Kidney tubule cell (primary cell): ENCODE measurements at places on chromosomes 7 and 10.

GRCh38 chr7:134473861-134474291 is 15.0 kb upstream of the AKR1B1 start:
- DNase-seq, result no peak

- DNase-seq, result no peak
Observed at GRCh38 chr7:112594397-112594796, 113.6 kb downstream of the LSMEM1 start.

- DNase-seq, result no peak
Observed at GRCh38 chr10:75115137-75115536, 3.7 kb downstream of the SAMD8 start.

DNA sequence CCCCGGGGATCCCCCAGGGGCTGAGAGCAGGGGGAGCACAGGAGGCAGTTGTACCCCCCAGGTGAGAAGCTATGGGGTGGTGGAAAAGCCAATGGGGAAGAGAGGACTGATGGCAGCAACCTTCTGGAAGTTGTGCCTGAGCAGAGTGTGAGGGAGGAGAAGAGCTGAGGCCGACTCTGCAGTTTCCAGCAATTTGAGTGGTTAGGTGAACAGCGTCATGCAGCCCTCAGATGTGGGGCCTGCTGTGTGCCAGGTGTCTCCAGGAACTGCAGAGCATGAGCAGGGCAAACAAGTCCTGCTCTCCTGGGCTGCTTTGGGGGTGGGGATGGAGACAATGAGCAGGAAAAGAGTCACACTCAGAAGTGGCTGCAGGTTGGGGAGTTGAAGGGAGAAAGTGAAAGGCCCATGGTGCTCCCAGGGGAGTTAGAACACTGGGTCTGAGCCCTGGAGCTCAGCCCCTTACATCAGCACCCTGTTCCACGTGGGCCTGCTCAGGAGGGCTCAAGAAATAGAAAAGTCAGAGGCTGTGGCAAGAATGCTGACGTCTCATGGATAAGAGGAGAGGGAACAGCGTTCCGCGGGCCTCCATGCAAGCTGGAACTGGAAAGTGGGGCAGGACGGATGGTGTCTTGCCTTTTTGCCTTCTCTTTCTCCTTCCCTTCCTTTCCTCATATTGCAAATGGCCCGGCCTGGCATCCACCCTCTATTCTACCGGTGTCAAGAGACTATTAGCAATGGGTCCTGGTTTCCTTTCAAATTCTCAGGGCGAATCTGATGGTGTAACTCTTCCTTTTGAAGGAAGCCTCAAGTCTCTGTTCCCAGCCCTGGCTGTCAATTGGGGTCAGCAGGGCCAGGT is 4.0 kb upstream of the AFAP1L2 start:
- peak; percentile 42 for DNase-seq

DNA sequence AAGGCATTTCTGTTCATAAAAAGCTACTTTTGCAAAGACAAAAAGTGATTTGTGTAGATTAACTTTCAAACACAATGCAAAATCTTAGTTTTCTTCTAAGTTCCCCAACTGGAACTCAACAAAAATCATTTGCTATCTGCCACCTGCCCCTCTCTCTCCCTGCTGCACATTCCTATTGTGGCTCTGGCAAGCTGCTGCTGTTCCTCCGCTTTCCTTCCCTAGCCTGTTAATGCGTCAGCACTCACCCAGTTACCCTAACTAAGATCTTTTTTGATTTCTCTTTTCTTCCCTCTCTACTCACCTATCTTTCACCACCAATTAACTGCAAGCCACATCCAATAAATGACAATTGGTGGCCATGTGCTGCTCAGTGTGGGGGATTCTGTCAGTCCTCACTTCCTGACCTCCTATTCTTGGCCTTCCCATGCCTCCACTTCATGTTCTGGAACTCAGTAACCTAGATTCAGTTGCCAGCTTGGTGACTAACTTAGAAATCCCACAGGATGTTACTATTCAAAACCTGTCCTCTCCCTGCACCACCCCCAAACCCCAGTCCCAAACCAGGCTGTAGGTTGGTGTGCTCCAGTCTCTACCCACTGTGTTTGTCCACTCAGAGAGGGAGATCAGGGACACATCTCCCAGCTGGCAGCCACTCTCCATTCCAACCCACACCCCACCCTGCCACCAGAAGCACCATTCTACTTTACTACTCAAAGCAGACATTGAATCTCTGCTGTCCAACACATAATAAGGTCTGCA is 140.2 kb upstream of the CTTNBP2 start:
- peak; percentile 22 for DNase-seq

DNA sequence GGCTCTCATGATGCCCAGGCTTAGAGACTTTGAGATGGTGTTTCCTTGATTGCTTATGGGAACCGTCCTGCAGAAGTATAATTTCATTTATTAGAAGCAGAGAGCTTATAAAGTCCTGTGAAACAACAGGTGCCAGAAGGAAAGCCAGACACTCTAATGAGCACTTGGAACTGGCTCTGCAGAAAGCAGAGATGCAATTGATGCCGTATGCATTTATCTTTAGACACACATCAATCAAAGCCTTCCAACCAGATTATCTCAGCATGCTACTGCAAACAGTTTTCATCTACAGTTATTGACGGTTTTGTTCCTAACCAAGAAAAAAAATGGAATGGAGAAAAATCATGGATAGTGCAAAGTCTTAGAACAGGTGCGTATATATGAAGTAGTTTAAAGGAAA is 371.7 kb upstream of the PRKCQ start:
- no peak for DNase-seq

DNA sequence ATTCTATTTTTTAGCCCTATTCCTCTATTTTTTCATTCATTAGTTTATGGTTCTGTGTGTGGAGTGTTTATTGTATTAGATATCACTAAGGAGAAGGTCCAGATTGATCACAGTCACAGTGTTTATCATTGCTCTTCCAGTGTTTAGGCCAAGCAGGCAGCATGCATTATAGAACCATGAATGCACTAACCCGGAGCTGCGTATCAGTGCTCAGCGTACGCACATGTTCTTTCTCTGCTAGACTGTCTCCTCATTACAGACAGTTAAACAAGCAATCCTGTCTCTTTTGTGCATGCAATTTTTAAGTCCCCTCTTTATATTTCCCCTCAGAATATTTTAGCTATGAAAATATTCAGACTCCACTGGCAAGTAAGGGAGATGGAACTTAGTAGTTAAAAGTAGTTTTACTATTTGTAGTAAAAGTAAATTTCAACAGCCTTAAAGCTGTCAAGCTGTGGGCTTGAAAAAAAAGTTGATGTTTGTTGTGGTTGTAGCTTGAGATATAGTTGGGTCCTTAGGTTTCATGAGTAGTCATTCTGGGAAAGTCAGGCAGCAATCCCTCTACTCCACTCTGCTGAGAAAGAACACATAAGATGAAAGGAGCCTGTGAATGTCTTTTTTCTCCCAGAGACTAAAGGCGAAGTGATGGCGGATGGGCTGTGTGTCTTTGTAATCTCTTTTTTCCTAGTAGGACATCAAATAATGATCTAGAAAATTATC is 260.4 kb downstream of the CDK14 start:
- no peak for DNase-seq

GRCh38 chr10:113709221-113709838 is 29.6 kb downstream of the CASP7 start:
- peak; percentile 60 for DNase-seq

DNA sequence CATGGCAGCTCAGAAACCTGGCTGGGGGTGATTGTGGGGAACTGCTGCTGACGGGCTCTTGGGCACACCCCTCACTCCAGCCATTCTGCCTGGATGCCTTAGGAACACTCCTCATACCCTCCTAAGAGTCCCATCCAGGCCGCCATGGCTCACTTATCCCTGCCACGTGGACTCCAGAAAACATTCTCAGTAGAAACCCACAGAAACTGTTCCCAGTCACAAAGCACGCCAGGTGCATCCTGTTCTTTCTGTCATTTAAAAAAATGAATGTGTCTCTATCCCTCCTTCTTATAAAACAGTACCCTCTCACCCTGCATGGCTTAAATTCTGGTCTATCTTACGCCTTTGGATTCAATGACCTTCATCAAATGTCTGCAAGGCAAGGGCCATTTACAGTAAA is 177.7 kb downstream of the CUX1 start:
- no peak for DNase-seq

- DNase-seq, result no peak
Observed at GRCh38 chr10:72311667-72312066, 37.9 kb downstream of the DDIT4 start.

GRCh38 chr10:42924484-42924883 is 141.9 kb downstream of the BMS1 start:
- DNase-seq, result no peak

DNA sequence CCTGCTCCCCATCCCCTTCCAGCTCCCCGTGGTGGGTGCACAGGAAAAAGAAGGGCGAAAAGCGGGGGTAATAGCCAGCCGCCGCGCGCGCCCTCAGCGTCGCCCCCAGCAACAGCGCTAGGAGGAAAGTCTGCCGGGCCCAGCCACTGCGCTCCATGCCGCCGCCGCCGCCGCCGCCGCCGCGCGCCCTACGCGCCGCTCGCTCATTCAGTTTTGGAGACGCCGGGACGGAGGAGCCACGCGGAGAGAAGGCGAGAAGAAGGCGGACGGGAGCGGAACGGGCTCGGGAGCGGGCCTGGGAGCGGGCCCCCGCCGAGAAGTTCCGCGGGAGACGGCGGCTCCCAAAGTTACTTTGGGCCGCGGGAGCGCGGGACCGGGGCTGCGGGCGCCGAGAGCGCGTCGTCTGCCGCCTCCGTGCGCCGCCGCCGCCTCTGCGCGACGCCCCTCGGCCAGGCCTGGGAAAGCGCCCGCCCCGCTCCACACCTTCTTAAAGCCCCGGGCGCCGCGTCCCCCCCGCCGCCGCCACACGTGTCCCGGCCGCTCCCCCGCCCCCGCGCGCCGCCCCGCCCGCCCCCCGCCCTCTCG is at the start of gene RELN:
TSS of gene RELN (minus strand) at position 459 of the 585 bp plus-strand sequence. CDS start at position 157, 302 bp downstream.
- DNase-seq, result peak; percentile 44

GRCh38 chr10:100357059-100357858 is 10.2 kb downstream of the SCD start:
- DNase-seq, result no peak

- DNase-seq, result no peak
Observed at GRCh38 chr10:80691441-80691840, 153.7 kb downstream of the SH2D4B start.

DNA sequence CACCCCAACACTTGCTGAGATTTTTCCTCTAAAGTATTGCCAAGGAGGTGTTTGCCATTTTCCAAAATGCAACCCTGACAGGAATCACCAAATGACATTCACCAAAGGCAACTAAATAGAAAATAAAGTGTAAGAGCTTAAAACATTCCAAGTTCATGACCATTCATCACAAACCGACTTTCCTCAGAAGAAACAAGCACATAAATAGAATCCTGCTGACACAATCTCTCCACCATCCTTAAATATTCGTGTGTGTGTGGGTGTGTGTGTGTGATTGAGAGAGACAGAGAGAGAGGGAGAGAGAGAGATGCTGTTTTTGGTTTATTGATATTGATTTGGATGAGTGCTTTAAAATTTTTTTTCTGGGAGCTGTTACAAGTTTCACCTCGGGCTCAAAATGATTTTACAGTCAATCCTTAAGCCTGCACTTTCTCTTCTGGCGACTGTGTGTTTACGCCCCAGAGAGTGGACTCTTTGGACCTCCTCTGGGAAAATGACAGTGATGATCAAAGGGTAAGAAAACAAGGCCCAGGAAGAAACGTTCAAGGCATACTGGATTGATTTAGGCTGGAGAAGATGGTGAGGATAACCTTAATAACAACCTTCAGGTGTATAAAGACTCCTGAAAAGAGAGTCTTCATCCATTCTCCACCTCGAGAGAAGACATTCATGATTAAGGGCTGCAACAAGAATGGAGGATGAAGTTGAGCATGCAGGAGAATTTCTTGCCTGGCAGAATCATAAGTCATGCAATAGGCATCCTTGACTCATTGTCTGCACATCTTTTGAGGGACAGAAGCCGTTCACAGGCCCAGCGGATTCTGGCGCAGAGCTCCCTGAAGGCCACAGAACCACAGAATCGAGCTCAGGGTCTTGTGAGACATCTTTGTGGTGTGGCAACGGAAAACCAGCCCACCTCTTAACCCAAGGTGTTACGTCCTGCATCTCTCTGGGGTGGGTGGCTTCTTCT is 104.4 kb upstream of the FGFR2 start:
- DNase-seq, result peak; percentile 86

GRCh38 chr7:135519871-135520270 is 10.0 kb upstream of the CNOT4 start:
- DNase-seq, result no peak

- DNase-seq, result no peak
Observed at GRCh38 chr10:133309720-133310398, 1.1 kb downstream of the ZNF511 start.

DNA sequence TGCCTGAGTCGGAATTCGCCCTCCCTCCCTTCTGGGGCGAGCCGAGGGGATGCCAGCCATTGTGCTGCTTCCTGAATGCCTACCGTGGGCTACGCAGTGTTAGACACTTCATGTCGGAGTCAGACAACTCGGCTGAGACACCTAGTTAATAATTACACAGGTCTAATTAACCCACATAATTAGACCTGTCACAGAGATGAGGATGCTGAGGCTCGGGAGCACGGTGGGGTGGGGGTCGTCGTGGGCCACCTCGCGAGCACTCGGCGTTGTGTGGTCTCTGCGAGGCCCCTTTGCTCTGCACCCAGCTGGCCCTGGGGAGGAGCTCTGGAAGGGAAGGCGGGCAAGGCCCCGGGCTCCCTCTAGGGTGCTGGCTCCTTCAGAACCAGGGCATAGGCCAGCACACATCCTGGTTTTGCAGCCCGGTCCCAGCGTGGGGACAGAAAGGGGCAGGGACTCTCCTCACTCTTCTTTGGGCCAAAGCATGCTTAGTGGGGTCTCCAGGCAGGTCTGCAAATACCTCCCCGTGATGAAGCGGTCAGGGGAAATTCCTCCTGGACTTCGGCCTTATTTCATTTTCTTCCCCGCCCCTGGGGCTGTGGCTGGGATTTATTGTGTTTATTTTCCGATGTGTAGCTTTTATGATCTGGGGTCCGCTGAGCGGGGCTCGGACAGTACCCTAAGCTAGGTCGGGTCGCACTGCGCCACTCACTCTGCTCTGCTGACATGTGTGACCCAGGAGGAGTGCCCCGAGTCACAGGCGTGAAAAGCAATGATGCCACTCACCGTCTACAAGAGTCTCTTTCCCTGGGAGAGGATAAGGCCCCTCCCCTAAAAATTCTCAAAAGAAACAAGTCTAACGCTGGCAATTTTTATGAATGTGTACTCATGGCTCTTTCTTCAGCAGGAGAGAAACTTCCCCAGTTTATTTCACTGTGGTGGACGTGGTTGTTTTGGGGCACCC is 4.9 kb upstream of the FOXL3 start:
- DNase-seq, result no peak

- peak; percentile 79 for DNase-seq
Observed at GRCh38 chr7:18408461-18408860, 87.1 kb upstream of the HDAC9 start.

DNA sequence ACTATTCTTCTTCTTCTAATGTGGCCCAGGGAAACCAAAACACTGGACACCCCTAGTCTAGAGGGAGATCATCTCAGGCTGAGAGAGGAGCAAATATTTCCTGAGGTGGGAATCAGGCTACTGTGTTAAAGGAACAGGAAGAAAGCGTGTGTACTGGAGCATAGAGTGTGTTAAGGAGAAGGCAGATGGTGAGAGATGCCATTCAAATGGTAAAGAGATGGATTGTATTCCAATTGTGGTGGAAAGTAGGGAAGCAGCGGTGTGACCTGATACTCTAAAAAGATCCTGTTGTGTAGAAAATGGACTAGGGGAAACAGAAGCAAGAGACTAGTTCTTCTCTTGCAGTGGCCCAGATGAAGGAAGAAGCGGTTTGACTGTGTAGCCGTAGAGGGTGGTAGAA is 31.2 kb downstream of the RAB18 start:
- DNase-seq, result no peak
